ENCODE measurements at places on chromosomes 12 and 14. TPM values are rescaled to one million over a fixed set of nuclear protein-coding genes. Genes with fewer than 3 reads are reported as not detected.

The RBMS2 gene
- total RNA-seq: 13.6 TPM

The OR4K13 gene
- not detected for total RNA-seq

The SLC4A8 gene
- total RNA-seq: 8.3 TPM

The TCP11L2 gene
- total RNA-seq: 13.8 TPM

The MLF2 gene
- 274 TPM for total RNA-seq

The KRT85 gene
- not detected for total RNA-seq

The SLC39A5 gene
- total RNA-seq: not detected

The TAS2R30 gene
- not detected for total RNA-seq

The NGB gene
- total RNA-seq: not detected

The RHEBL1 gene
- total RNA-seq: 3.4 TPM

The DENR gene
- 28.8 TPM for total RNA-seq
